Suppressor macrophage (primary cell): ENCODE measurements at places on chromosomes 3 and 15.

DNA sequence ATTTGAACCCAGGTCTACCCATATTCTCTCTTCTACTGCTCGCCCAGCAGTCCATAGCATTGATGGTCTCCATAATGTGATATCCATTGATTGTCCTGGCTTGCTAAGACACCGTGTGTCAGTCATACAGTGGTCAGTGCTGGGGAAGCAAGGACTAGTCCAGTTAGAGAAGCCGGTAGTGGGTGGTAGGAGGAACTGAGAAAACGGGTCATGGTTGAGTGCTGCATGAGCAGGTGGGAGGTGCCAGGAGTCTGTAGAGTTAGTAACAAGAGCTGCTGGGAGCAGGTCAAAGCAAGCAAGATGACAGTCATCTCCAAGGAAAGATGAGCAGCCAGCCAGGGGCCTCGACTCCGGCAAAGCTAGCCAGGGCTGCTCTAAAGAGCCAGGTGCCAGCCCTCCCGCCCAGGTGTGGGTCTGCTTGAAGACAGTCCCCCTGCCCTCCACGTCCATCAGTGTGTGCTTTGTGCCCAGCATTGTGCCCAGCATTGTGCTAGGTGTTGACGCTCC, 29.5 kb upstream of the USP3 start:
- DNase-seq, result peak; percentile 89

DNA sequence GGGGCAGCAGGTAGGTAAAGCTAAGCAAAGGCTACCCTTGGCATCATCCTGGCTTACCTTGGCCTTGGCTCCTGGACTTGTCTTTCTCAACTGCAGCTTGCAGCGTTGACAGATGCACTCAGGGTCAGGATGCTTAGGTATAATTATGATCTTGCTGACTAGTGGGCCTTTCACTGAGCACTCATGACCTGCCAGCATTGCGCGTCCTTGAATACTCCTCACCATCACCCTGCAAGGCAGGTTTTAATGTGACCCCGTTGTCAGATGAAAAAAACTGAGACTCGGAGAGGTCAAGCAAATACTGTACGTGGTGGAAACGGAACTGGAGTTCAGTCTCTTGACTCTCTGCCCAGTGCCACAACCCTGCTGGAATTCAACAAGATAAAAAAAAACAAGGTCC, 126.7 kb downstream of the OPA1 start:
- DNase-seq, result no peak

- DNase-seq, result no peak
These were observed 30.3 kb upstream of the SPESP1 start for GRCh38 chr15:68900027-68900426.

GRCh38 chr3:43729707-43730414, 39.1 kb downstream of the ABHD5 start:
- no peak for DNase-seq

- no peak for DNase-seq
These were observed 94.5 kb upstream of the OXTR start for GRCh38 chr3:8863891-8864290.

DNA sequence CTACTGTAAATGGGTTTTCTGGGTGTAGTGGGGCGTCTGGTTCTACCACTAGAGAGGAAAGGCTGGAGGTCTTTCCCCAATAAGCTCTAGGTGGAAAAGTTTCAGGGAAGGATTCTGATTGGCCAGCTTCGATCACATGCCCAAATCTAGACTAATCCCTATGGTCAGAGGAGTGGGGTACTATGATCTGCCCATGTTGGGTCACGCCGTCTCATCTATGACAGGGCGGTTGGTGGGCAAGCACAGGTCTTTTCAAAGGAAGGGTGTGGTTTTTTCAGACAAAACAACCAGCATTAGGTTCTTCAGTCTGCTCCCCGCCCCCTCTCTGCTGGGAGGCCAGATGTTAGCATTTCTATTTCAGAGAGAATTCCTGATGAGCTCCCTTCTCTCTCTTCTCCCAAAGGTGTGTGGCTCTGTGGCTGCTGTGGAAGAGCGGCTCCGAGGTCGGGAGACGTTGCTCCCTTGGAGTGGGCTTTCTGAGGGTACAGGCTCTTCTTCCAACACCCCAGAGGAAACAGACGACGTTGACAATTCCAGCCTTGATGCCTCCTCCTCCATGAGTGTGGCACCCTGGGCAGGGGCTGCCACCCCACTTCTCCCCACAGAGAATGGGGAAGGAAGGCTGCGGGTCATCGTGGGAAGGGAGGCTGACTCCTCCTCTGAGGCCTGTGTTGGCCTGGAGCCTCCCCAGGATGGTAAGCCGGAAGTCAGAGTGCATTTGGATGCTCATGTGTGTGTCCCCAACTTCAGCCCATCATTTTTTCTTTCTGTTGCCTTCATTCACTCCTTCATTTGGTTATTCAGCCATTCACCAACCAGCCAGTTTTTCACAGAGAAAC, 9.7 kb upstream of the TATDN2 start:
- peak; percentile 54 for DNase-seq

- peak; percentile 61 for DNase-seq
These were observed 5.5 kb upstream of the GP5 start for GRCh38 chr3:194404365-194405140.

DNA sequence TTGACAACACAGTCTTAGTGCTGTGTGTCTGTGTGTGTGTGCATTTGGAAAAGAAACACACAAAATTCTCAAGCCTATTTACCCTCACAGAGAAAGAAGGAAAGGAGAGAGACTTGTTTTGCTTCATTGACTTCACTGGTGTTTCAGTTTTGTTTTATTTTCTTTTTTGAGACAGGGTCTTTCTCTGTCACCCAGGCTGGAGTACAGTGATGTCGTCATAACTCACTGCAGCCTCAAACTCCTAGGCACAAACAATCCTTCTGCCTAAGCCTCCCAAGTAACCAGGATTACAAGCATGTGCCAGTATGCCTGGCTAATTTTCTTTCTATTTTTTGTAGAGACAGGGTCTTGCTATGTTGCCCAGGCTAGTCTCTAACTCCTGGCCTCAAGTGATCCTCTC, 636.9 kb downstream of the TAFA4 start:
- DNase-seq, result no peak

DNA sequence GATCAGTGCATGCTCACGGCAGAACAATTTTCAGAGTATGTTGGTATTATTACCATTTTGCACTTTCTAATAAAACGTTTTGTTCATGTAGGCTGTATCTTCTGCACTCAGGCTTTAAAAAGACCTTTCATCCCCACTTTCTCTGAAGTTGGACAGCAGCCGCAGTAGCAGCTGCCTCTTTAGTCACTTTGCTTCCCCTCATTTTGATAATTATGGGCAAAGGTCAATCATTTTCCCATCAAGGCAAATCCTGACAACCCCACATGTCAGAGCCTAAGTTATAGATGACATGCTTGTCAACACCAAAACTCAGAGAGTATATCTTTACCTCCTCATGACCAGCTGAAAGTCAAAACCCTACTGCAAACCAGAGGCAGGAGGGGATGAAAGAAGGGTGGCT, 99.7 kb downstream of the ROBO2 start:
- no peak for DNase-seq

GRCh38 chr3:160437083-160437455, 12.5 kb downstream of the TRIM59 start:
- no peak for DNase-seq

DNA sequence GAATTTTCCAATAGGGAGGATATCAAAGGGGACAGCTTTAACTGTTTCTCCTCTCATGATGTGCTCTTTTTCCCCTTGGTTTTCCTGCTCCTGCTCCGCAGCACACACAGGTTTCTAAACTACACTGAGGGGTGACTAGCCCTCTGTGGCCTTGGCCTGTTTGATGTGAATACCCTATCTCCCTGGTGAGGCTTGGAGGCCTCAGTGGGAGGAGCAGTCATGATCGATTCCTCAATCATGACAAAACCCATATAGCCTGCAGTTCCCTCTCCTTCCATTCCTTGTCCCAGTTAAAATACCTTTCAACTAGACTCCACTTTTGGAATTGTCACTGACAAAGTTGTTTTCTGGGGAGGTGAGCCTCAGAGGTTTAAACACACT, 24.0 kb upstream of the USP3 start:
- peak; percentile 45 for DNase-seq

DNA sequence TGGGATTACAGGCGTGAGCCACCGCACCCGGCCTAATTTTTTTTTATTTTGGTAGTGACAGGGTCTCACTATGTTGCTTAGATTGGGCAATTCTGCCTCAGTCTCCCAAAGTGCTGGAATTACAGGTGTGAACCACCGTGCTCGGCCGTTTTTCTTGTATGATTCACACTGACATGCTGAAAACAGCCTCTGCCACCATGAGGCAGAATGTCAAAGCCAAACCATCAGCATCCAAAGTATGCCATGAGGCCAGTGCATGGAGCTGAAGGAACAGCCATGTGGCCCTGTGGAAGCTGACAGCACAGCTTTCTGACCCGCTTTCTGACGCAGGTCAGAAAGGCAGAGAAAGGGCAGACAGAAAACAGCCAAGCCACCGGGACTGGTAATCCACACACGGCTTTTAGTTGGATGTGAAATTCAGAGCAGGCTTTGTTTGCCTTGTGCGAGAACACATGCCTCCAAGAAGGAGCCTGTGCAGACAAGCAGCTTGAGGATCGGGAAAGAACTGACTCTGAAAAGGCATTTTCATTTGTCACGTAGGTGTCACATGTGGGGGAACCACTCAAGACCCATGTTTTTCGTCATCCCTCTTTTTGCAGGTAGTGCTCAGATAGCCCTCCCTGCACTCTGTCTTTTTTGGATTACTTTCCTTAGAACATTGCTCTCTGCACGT, 25.1 kb downstream of the XYLB start:
- DNase-seq, result no peak

DNA sequence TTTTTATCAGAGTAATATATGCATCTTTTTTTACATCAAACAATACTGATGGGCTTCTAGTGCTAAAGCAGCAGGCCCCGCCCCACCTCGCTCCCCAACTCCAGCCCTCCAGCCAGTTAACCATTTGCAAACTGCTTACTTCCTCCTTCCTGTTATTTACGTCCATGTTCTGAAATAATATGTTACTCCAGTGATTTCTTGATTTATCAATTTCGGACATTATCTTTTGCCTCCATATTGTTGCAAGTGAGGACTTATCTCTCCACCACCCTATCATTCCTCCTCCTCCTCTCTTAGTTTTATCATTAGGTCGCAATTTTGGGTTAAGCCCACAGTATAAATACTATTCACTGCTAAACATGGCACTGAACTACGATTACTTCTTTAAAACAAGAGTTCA, 39.5 kb downstream of the ZNF710 start:
- DNase-seq, result no peak

DNA sequence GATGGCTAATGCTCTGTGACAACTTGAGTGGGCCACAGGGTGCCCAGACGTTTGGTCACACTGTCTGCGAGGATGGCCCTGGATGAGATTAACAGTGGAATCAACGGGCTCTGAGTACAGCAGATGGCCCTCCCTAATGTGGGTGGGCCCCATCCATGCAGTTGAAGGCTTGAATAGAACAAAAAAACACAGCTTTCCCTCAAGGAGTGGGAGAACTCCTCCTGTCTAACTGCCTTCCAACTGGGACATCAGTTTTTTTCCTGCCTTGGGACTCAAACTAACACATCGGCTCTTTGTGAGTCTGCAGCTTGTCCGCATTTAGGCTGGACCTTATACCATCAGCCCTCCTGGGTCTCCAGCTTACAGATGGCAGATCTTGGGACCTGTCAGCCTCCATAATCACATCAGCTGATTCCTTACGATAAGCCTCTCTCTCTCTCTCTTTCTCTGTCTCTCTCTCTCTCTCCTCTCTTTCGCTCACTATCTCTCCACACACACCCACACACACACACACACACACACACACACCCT, 20.8 kb downstream of the FAM174B start:
- DNase-seq, result no peak

- no peak for DNase-seq
These were observed 424.1 kb downstream of the FGF12 start for GRCh38 chr3:192303235-192303634.

DNA sequence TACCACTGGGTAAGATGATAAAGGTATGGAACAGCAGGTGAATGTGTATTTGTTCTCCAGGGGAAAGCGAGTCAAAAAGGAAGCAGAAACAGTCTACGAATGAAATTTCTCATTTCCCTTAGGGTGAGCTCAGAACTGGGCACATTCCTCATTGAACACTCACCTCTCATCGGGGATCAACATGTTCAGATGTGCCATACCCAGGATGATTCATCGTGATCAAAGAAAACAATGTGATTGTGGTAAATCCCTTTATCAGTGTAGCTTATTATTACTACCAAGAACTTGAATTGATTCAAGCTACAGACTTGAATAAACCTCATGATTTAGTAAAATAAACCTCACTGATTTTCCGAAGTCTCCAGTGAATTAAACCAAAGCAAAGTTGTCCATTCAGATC, 72.1 kb downstream of the GJD2 start:
- no peak for DNase-seq

DNA sequence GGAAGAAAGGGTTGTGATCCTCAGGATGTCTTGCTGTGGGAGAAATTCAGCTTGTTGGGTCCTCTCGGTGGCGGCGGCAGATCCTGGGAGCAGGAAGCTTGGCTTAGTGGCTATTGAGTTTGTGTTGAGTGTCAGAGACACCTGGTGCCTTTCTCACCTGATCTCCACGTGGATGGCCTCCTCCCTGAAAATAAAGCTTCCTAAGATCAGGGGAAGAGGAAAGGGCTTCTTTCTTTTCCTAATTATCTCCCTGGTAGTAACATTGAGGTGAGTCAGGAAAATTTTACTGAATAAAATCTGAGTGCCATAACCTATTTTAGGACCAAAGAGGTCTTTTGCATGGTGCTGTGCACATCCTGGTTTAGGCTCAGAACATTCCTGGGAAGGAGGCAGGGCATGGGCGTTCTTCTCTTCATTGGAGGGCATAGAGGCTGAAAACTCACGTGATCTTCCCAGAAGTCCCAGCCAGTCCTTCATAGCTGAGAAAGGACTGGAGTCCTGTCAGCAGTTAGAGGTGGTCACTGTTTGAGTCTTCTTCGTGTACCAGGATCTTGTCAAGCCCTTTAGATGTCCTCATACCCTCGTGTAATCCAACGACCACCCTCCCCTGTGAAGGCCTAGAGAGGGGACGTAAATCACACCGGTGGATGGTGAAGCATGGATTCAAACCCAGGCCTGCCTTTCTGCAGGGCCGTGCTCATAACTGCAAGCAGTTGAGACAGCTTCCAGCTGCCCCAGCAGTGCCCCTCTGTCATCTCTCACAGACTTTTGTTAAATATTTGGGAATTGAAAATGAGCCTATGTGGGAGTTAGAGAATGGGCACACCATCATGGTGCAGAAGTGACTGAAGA, 1.1 kb downstream of the CMTM8 start:
- no peak for DNase-seq

GRCh38 chr3:196650740-196651311, 11.3 kb downstream of the NRROS start:
- peak; percentile 95 for DNase-seq

- no peak for DNase-seq
These were observed 86.7 kb downstream of the MCF2L2 start for GRCh38 chr3:183341545-183342288.

DNA sequence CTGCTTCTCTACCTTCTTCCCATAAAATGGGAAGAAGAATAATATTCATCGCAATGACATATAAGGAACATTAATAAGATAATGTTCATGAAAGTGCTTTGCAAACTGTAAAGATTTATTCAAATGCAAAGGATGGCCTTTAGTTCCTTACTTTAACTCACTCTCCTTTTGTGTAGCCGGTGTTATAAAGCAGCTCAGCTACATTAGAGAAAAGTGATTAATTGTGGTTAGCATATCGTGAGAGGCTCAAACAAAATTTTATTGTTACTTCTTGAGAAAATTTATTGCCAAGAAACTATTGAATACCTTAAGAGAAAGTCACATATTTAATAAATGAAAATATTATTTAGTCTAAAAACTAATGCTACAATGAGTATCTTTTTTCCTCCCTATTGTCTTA, 250.7 kb upstream of the NR2E3 start:
- no peak for DNase-seq
